ENCODE measurements at places on chromosomes 11 and 22.

DNA sequence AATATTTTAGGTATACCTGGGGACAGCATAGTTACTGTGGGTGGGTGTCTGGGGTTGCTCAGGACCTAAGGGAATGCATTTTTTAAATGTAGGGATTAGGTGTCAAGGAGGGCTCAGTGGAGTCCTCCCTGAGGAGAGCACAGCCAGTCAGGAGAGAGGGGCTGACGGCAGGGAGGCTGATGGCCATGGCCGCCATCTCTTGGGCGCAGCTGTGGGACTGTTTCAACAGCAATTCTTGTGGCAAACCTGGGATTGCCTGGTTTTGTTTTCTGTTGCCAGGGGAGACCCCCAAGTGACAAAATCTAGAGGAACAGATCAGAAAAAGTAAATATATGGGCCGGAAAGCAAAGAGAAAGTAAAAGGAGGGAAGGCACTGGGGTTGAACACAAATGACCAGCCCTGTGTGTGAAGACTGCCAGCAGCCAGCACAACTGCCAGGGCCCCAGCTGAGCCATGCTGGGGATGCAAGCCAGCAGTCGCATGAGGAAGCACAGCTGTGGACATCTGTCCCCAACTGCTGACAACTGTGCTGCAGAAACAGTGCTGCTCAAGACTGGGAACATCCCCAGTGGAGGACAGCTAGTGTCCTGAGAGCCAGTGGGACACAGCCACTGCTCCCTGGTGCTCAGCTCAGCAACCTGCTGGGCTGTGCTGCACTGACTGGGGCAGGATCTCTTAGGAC is 10.5 kb downstream of the MIF start:
- no peak for DNase-seq

- no peak for DNase-seq
Measured at GRCh38 chr22:20238536-20238900, 29.6 kb downstream of the RTN4R start.

- no peak for DNase-seq
Measured at GRCh38 chr11:623349-623869, 1.3 kb downstream of the CDHR5 start.

GRCh38 chr22:47245786-47246185 is 483.3 kb downstream of the TBC1D22A start:
- no peak for DNase-seq

DNA sequence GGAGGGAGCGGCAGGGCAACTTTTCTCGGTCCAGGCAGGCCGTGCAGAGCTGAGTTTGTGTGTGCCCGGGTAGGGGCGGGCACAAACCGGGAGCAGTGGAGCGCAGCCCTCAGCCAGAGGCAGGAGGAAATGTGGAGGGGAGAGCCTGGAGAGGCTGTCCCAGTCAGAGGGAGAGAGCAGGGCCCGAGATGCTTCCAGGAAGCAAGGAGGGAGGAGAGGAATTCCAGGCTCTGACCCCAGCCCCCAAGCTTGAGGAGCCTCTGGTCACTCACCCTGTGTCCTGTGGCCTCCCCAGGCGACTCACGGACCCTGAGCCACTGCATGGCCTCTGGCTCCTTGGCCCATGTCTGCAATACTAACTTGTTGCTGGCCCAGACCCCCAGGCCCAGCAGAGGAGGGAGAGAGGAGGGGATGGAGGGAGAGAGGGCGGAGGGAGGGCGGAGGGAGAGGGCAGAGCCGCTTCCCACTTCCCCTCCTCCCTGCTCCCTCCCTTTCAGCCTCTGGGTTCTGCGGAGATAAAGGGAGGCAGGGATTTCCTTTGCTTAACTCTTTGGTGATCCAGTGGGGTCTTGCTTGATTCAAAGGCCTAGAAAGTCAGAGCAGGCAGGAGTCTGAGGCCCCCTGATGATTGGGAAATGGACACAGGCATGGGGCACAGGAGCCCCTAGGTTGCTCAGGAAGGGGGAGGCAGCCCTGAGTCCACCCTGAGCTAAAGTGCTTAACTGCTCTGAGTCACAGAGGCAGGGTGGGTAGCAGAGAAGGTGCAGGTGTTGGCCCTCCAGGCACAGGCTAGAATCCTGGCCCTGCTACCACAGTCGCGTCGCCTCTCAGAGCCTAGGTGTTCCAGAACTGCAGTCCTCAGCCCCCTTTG is at the start of gene C1QTNF6:
C1QTNF6 (minus strand) TSS at position 357 of the 871 bp plus-strand sequence; CDS start at position 323, 34 bp downstream.
- no peak for DNase-seq

DNA sequence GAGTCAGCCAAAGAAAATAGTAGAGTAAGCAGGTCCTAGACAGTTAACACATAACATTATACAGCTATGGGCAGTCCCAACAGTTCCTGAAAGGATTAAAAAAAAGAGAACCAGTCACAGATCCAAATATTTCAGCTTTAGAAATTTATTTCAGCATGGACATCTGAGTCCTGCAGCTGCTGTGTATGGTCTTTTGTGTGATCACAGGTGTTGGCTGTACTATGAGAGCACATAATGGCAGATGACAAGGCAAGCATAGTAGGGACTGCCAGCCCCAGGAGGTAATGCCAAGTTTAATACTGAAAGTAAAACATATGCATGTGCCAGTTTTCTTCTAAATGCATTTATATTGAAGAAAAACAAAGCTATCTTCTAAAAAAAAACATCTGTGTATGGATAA is 158.1 kb downstream of the GRIA4 start:
- no peak for DNase-seq

- DNase-seq = peak; percentile 25
Measured at GRCh38 chr11:6353367-6353987, 33.2 kb upstream of the CAVIN3 start.

- DNase-seq = no peak
Measured at GRCh38 chr11:612201-612960, 3.4 kb downstream of the IRF7 start.

DNA sequence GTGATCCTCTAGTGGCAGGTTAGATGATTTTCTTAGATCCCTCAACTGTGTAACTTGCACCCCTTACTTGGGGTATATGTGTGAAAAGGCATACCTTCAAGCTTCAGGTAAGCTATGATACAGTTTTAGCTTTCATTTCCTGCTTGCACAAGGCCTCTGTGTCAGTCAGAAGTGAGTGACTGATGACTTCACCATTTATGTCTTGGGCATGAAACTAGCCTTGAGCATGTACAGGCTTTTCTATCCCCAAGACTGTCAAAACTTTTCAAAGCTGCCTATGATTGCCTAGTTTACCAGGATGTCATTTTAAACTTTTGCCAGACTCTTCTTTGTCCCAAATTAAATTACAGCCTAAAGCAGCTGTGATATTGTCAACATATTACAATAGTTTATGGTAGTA is 286.1 kb upstream of the CNTN5 start:
- DNase-seq = no peak

- no peak for DNase-seq
Measured at GRCh38 chr11:119179983-119180382, 5.3 kb upstream of the NHERF4 start.

Data from activated CD8-positive, alpha-beta memory T cell treated with anti-CD3 and anti-CD28 coated beads for 4 hours (primary cell).